ENCODE measurements at places on chromosomes 3 and 15.

DNA sequence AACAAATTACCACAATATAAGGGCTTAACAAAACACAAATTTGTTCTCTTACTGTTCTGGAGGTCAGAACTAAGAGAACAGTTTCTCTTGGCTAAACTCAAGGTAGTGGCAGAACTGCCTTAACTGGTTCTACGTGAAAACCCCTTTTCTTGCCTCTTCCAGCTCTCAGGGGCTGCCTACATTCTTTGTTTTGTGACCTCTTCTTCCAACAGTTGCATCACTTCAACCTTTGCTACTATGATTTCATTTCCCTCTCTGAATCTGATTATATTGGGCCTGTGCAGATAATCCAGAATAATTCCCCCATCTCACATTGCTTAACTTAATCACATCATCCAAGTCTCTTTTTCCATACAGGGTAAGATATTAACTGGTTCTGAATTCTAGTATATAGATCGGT lies 624.6 kb downstream of the ZPLD1 start:
- no peak for DNase-seq

DNA sequence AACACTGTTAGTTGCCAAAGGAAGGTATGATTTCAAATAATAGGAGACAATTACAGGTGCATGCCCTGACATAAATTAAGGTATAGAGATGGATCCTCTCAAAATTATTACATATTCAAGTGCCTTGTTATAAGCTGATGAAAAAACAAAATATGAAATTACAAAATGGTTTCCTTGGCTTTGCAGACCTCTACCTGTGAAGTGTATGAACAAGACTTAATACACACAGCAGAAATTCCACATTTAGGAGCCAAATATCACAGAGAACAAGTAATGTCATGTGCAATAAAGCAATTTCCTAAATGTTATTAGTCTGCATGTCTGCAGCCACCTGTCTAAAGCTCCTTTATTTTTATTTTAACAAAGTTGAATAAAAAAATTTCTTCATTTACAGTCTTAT lies 151.5 kb downstream of the ALCAM start:
- DNase-seq, result peak; percentile 10

DNA sequence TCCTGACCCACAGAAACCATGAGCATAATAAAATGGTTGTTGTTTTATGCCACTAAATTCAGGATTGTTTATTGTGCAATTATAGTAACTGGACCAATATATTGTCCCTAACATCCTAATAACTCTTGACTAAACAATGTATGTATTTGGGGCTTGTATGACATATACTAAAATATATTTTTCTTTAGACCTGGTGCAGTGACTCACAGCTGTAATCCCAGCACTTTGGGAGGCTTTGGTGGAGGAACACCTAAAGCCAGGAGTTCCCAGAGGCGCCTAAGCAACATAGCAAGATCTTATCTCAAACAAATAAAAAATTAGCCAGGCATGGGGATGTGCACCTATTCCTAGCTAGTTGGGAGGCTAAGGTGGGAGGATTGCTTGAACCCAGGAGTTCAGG lies 180.4 kb downstream of the SUCNR1 start:
- DNase-seq, result no peak

GRCh38 chr3:15345066-15345607 lies 12.8 kb upstream of the SH3BP5 start:
- no peak for DNase-seq

GRCh38 chr3:155001289-155002010 lies 78.7 kb upstream of the MME start:
- peak; percentile 52 for DNase-seq

DNA sequence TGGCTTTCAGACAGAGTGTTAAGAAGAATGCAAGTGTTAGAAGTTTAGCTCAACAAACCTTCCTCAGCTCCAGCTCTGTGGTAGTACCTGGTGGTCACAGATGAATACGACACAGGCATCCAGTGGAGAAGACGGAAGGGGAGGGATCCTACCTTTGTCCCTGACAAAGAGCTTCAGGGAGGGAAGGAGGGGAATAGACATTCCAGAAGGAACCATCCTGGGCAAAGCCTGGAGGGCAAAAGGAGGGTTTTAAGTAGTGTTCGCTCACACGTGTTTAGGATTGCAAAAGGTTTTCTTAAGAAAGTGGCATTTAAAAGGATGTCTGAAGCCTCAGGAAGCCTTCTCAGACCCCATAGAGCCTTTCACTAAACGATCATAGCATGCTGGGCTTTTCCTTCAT lies 2.8 kb downstream of the CHCHD4 start:
- no peak for DNase-seq

DNA sequence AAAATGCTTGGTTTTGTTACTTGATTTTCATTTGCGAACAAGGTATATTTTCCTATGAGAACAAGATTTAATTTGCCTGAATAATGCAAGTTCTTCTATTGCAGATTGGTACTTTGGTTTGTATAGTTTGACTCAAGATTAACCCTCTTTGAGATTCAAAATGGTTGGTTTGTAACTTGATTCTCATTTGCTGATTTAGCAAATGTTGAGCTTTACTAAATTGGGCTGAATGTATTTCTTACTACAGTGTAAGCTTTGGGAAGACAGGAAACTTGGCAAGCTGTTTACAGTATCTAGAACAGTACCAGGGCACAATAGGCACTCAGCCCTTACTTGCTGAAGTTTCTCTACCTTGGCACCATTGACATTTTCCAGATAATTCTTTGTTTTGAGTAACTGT lies 3.7 kb upstream of the SYNPR start:
- no peak for DNase-seq

GRCh38 chr15:67827562-67828277 lies 2.4 kb downstream of the SKOR1 start:
- DNase-seq, result no peak

DNA sequence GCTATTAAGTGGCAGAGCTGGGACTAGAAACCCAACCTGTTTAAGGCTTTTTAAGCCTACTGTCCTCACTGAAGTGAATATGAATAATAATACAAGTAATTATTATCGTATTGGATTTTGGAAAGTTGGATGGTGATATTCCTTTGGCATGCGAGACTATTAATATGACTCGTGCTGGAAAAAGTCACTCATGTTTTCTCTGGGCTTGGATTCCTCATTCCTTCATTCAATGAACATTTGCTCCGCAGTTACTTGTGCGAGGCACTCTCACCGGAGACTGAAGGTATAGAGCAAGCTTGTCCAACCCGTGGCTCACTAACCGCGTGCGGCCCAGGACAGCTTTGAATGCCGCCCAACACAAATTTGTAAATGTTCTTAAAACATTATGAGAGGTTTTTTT lies 694 bp downstream of the PLAAT1 start:
- DNase-seq, result no peak

GRCh38 chr3:191280882-191281281 lies 48.3 kb upstream of the CCDC50 start:
- DNase-seq, result no peak

- DNase-seq, result peak; percentile 77
These were observed 130.6 kb upstream of the FHIT start for GRCh38 chr3:61381745-61382392.

GRCh38 chr3:184172681-184173373 lies 1.8 kb upstream of the AP2M1 start:
- DNase-seq, result no peak

DNA sequence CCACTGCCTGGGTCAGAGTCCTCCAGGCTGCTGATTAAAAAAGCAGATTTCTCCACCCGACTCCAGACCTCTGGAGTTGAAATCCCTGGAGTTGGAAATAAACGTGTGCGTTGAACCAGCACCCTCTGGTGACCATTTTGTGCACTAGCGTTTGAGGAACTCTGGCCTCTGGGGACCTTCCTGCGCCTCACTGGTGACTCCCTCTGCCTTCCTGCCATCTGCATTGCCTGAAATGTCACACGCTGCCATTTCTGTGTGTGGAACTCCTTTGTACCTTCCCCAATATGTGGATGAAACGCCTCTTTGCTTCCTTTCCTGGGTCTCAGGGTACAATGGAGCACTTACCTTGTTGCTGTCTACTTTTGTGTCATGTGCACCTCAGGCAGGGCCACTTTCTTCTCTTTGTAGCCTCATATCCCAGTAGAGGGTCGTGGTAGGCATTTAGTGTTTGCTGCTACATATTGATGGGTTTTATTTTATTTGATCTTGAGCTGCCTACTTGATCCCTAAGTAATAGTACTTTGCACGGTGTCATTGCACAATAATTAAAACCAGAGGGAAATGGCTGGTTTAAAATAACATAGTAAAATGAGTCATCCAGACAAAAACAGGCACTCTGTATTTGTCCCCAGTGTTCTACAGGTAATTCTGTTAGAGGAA lies 56.8 kb downstream of the GPR171 start:
- DNase-seq, result peak; percentile 93

GRCh38 chr15:40992241-40992741 lies 39.0 kb downstream of the CHAC1 start:
- DNase-seq, result no peak

GRCh38 chr3:50623840-50624474 lies 7.0 kb downstream of the MAPKAPK3 start:
- peak; percentile 72 for DNase-seq

- DNase-seq, result no peak
These were observed 64.9 kb downstream of the ATP10A start for GRCh38 chr15:25797936-25798901.

GRCh38 chr3:52070724-52071621 lies 14.6 kb upstream of the DUSP7 start:
- no peak for DNase-seq

- DNase-seq, result peak; percentile 61
These were observed 39.8 kb downstream of the CGGBP1 start for GRCh38 chr3:88019024-88019423.

DNA sequence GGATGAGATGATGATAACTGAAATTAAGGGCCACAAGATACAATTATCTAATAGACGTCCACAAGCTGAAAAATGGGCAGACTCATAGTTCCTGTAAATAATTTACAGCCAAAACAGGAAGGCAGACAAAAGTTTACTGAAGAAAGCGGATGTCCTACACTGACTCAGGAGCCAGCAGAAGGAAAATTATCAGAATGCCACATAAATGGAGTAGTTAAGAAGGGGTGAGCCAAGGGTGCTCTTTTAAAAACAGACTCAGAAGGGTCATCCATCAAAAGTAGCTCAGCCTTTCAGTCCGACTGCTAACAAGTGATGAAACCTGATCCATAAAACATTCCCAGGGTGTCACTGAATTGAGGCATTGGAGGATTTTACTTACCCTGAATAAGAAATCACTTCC lies 39.8 kb downstream of the TUSC7 start:
- DNase-seq, result no peak

DNA sequence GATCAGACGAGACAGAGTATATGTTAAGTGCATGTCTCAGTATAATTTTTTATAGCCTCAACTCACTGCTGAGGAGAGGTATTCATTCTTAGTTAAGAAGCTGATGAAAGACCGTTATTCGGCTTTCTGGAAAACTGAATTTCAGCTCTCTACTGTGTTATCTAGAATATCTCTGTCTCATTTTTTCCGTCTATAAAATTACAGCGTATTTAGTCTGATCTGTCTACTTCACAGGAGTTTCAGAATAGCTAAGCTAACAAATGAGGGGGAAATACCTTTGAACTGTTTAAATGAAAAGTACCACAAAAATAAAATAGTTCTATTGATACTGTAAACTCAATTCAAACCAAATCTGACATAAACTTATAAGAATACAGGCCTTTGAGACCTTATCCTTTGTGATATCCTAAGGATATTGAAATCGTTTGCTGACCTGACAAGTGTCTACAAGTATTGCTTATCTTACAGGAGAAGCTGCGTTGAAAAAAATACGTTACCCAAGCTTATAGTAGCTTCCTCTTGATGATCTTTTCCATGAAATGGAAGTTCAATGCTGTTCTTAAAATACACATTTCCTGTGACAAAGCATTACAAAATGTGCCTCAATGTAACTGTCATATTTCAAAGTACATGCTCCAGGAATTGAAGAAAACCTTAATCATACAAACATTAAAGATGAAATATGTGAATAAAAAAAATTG lies 104.6 kb downstream of the IL1RAP start:
- peak; percentile 86 for DNase-seq

- DNase-seq, result peak; percentile 76
These were observed 756 bp downstream of the CLPX start for GRCh38 chr15:65184305-65184867.

- DNase-seq, result no peak
These were observed 77.5 kb downstream of the CCNL1 start for GRCh38 chr3:157082305-157082982.

GRCh38 chr15:92747047-92747446 lies 91.5 kb upstream of the FAM174B start:
- no peak for DNase-seq

DNA sequence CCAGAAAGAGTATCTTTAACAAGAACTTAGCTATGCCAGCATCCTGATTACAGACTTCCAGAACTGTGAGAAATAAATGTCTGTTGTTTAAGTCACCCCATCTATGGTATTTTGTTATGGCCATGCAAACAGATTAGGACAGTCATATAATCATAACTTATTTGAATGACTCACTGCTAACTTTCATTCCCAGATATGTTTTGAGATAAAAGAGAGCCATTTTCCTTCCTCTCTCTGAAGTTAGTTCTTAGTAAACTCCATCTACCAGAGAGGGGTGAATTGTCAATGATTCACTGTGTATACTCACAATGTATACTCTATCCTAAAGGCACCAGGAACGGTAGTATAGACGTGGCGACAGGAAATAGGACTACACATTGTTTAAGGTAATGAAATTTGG lies 179.4 kb upstream of the DPH6 start:
- no peak for DNase-seq

DNA sequence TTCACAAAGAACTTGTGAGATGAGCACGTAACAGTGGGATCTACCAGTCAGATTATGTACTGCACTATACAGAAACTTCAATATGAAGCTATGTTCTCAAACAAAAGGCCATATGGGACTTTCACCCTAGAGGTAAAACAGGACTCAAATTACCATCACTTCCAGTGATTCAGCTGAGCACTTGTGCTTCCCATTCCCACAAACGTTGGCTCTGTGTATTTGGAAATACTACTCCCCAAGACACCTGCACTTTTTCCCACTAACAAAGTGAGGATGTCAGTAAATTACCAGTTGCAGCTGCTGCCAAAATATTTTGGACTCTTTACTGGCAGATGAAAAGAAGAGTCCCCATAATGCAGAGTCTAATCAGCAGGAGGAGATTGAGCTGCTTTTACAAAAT lies 1570.1 kb downstream of the SI start:
- no peak for DNase-seq

GRCh38 chr15:78212546-78213424 lies 21.6 kb downstream of the ACSBG1 start:
- DNase-seq, result peak; percentile 58
